ENCODE measurements at places on chromosomes 11 and 22.

DNA sequence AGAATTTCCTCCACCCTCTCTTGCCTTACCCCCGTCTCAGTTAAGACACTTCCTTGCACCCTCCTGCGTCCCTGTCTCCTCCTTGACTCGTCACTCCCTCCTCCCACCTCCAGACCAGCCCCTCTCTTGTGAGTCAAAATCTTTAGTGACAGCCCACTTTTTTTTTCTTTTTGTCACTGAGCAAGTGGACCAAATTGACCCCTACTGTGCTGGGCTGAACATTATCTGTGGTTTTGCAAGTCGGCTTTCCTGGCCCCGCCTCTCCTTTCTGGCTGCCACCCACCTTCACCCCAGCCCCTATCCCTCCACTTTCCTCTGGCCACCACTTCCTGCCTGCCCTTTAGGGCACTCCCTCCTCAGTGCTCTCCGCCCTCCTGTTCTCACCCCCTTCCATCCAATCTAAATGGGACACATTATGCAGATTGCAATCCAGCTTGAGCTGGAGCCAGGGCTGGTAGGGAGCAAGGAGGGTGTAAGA lies at the start of gene APLNR:
TSS of gene APLNR (minus strand) at position 47 of the 478 bp plus-strand sequence. CDS start 246 bp downstream, outside the sequence.
- DNase-seq, result no peak

DNA sequence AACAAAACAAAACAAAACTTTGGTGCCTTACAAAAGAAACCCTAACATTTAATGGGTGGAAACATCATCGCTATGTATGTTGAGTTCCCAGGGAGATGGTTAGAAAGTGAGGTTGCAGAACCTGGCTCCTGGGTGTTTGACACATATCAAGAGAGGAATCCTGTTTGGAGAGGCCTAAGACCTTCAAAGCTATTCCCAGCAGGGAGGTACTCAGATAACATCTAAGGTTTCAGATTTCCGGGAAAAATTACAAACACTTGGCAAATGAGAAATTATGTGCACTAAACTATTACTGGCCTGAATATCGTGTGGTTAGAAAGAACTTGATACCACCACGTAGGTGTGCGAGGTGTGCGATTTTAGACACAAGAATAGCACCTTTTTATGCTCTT lies 18.5 kb downstream of the TRIM5 start:
- no peak for DNase-seq

DNA sequence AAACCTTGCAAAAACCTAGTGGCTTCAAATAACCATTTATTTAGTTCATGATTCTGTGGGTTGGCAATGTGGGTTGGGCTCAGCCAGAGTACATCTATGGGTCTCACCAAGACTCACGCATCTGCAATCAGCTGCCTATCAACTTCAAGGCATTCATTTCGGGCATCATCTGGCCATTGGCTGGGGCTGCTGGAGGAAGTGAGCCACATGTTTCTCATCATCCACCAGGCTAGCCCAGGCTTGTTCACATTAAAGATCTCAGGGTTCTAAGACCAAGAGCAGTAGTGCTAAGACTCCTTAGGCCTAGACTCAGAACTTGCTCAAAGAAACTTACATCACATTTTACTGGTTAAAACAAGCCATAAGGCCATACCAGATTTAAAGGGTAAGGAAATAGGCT lies 478.9 kb upstream of the ARHGAP42 start:
- no peak for DNase-seq

GRCh38 chr11:2127482-2128129 lies 11.6 kb downstream of the IGF2 start:
- no peak for DNase-seq

GRCh38 chr11:7651140-7651551 lies 22.2 kb downstream of the CYB5R2 start:
- no peak for DNase-seq

GRCh38 chr11:285021-285893 lies 3.7 kb upstream of the PGGHG start:
- DNase-seq, result no peak

DNA sequence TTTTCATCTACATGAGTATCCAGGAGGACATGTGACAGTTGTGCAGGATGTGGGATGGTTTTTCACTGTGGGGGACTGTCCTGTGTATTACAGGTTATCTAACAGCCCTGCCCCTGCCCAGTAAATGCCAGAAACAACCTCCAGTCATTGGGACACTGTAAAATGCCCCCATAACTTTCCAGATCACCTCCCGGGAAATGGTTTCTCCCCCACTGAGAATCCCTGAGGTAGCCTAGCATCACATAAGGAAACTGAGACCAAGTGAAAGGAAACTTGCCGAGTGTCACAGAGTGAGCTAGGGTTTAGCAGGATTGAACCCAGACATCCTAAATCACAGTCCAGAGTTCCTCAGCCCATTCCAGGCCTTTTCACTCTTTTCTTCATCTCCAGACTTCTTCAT lies 48.3 kb upstream of the SLC6A5 start:
- DNase-seq, result no peak

DNA sequence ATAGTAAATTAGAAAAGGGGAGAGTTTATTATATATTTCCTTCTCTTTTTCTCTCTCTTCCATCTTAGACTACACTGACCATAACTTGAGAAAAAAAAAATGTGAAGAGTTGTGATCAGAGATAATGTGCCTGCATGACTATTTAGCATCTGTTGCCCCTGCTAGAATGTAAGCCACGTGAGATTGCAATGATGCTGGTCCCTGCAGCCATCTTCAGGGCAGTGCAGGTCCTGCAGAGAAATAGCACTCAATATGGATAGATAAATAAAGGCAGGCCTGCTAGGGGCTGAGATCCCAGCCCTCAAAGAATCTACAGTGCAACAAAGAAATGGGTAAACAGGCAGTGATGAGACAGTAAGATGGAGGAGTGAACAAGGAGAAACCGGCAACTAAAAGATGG lies 7.8 kb upstream of the DKK3 start:
- DNase-seq, result no peak

All from activated naive CD8-positive, alpha-beta T cell treated with anti-CD3 and anti-CD28 coated beads, Interleukin-2, amount 50 U/mL, for 16 hours (primary cell).